AG10803 (cell line): ENCODE measurements at places on chromosomes 11 and 22.

- DNase-seq, result peak; percentile 70
These were observed 47.5 kb upstream of the PICALM start for GRCh38 chr11:86116386-86116726.

DNA sequence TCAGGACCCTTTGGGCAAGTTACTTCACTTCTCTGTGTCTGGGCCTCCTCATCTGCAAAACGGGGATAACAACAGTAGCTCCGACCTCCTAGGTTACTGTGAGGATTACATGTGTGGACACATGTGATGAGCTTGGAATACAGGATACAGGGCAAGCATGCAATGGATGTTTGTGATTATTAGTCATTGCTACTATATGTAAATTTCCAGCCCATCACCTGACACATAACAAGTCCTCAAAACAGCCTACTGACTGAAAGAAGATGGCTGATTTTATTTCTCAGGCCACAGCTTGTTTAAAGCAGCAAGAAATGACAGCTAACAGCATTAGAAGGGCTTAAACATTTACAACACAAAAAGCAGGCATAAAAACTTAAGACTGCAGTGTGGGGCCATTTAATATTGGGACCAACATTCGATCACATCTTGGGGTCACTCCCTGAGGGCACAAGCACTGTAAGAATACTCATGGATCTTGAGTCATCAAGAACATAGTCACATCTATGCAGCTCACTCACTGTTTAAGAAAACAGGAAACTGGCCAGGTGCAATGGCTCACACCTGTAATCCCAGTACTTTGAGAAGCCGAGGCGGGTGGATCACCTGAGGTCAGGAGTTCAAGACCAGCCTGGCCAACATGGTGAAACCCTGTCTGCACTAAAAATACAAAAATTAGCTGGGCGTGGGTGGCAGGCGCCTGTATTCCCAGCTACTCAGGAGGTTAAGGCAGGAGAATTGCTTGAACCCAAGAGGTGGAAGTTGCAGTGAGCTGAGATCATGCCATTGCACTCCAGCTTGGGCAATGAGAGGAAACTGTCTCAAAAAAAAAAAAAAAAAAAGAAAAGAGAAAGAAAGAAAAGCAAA, 49.5 kb downstream of the ABTB2 start:
- DNase-seq, result peak; percentile 43

- DNase-seq, result peak; percentile 42
These were observed 34.0 kb downstream of the SIK3 start for GRCh38 chr11:117064275-117064674.

GRCh38 chr11:117790279-117790678, 6.7 kb downstream of the DSCAML1 start:
- DNase-seq, result no peak

DNA sequence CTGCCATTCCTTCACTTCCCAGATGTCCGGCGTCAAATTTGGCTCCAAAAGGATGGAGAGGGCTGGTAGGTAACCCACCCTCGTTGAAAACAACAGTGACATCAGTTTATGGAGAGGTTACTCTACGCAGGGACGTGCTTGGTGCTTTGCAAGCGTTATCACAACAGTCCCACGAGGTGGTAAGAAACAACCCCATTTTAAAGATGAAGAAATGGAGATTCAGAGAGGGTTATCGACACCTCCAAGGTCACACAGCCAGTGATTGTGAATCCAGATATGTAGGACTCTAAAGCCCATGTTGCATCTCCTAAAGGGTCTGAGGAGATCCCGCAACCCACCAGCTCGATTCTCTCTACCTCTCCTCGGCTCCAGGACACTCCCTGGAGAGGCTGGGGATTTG, 773 bp downstream of the MIAT start:
- DNase-seq, result no peak

- no peak for DNase-seq
These were observed 3.5 kb downstream of the SYVN1 start for GRCh38 chr11:65130631-65131416.

DNA sequence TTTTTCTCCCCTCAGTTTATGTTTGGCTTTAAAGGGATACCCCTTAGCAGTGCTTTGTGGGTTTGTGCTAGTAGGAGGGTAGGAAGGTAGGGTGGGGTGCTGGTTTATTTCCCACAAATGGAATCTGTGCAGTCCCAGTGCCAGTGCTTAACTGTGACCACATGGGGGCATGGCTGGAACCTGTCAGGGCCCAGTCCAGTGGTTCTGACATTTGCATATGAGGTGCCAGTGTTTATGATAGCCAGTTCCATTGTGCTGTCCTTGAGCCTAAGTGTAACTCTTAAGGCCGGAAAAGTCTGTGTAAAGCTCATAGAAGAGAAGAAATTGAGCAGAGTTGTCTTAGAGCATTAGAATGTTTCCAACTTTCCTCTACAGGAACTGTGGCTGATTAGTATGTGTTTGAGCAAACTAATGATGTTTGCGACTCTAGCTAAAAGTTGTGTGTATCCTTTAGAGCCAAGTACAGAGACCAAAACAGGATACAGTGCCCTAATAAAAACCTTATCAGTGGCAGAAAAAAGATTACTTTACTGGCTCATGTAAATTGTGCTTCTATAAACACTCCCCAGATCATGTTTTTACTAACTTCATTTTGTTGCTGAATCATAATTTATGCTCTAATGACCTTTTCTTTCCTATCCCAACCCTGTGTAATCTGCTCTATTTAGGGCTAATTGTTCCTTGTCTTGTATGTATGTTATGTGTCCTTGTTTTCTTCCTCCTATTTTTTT, 38.1 kb downstream of the DIXDC1 start:
- DNase-seq, result no peak
